ENCODE measurements at places on chromosomes 12 and 14.

GRCh38 chr14:50523271-50524041, 8.9 kb downstream of the MAP4K5 start:
- no peak for DNase-seq

- no peak for DNase-seq
Measured at GRCh38 chr14:55340482-55340881, 69.3 kb downstream of the FBXO34 start.

GRCh38 chr14:71636820-71637471, 295.3 kb upstream of the RGS6 start:
- DNase-seq, result no peak

GRCh38 chr14:85016496-85016895, 513.4 kb upstream of the FLRT2 start:
- DNase-seq, result no peak

DNA sequence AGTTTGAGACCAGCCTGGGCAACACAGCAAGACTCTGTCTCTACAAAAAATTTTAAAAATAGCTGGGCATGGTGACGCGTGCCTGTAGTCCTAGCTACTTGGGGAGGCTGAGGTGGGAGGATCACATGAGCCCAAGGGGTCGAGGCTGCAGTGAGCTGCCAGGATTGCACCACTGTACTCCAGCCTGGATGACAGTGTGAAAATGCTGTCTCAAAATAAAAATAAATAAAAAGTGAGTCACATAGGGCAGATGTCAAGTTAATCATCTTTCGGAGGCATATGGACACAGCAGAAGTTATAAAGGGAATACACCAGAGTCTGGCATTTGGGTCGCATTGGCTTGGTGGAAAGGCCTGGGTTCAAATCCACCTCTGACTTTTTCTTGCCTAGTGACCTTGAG, 92.7 kb downstream of the PHETA1 start:
- no peak for DNase-seq

DNA sequence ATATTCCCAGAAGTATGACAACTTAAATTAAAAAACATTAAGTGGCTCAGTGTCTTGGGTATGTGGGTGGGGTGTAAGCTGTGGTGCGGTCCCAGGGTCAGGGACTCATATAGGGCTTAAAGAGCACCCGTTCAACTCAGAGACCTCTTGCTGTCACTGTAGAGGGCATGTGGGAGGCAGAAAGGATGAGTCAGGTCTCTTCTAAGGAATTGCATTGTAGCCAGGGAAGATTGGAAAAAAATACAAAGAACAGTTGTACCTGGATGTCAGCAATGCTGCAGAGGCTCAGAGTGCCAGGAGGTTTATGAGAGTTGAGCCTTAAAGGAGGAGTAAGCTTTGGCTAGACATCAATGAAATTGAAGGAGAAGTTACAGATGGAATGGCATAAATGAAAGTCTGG, 104.1 kb downstream of the MYRFL start:
- DNase-seq, result no peak

DNA sequence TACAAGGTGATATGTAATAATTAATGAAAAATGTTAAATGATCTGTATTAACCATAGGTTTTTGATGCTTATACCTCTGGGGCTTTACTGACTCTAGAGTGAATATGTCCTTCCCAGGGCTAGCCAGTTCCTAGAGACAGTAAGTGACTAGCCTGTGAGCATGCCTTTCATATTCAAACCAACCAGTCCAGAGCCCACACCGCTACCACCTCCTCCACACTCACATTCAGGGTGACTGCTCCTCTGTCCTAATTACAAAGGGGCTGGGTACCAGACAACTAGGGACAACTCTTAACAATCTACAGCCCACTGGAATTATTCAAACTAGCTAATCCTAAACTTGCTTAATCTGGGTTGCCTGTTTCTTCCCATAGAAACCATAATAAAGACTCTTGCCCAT, 49.0 kb downstream of the RALGAPA1 start:
- no peak for DNase-seq

DNA sequence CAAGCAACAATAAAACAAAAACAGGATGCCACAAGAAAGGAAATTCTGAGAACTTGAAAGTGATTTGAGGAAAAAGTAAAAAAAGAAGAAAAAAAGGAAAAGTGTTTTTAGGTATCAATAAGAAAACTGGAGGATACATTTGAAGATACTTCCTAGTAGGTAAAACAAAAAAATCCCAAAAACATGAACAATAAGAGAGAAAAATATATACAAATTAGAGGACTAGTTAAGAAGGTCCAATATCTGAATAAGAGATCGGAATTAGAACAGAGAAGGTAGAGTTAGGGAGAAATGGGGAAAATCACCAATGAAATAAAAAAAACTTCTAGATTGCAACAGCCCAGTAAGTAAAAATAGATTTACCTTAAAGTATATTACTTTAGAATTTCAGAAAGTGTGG, 8.8 kb downstream of the DEPDC4 start:
- no peak for DNase-seq

- DNase-seq, result no peak
Measured at GRCh38 chr14:95500201-95500681, 16.2 kb downstream of the SYNE3 start.

- DNase-seq, result no peak
Measured at GRCh38 chr12:21819678-21820077, 45.2 kb upstream of the KCNJ8 start.

GRCh38 chr14:33323979-33324378, 385.3 kb downstream of the NPAS3 start:
- DNase-seq, result no peak

DNA sequence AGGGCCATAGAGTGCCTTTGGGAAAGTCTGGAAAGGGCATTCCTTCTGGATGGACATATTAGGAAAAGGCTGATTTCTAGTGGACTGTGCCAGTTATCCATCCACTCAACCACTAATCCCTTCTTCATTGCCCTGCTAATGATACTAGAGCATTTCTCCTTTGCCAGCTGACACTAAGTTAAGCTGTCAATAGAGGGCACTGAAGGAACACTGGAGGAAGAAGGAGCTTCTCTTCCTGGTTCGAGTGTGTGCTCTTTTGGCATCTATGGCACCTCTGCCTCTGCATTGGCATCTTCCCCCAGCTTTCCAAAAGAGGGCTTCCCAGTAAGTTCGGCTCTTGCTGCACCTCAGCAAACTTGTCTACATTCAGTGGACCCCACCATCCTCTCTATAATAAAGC, 165.4 kb downstream of the DERA start:
- no peak for DNase-seq

DNA sequence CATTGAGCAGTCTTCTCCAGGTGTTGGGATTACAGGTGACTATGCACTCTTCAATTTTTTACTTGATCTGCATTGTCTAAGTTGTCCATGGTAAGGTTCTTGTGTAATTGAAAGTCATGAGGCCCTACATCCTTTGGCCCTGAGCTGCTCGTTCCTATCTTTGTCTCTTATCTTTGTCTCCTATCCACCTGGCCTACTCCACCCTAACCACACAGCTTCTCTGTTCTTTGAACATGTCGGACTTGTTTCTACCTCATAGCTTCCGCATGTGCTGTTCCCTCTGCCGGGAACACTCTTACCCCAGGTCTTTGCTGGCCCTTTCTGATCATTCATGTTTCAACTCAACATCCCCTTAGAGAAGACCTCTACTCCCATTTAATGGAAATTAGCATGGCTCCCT, 194.8 kb upstream of the TBX3 start:
- DNase-seq, result no peak

DNA sequence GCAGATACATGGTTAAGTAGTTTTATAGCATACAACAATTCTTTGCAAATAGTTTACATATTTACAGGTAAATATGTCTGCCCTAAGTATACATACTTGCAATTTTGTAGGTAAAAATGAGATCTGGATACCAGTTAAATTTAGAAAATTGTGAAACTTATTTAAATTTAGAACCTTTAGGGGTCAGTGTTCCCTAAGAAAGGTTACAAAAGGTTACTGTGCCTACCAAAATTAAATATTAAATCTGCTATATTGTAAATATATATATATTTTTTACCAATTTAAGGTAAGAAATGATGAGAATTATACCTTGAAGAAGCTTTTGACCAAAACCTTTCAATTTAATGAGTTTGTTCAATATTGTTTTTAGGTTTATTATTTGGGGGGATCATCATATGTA, 54.0 kb downstream of the MIPOL1 start:
- DNase-seq, result no peak

DNA sequence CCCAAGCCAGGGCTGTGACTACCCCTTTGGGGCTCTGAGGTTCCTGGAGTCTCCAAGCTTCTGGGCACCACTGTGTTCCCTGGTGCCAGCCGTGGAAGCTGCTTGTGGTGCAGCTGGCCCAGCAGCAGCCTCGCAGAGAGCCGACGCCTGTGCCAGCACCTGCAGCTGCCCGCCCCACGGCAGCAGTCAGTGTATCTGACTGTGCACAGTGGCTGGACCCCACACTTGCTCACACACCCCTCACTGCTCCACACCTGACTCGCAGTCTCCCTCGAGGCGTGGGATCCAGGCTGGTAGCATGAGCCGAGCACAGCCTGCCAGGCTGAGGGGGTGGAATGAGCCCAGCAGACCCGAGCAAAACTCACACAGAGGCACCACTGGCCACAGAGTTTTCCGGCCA, 325.2 kb downstream of the PCNX1 start:
- no peak for DNase-seq

DNA sequence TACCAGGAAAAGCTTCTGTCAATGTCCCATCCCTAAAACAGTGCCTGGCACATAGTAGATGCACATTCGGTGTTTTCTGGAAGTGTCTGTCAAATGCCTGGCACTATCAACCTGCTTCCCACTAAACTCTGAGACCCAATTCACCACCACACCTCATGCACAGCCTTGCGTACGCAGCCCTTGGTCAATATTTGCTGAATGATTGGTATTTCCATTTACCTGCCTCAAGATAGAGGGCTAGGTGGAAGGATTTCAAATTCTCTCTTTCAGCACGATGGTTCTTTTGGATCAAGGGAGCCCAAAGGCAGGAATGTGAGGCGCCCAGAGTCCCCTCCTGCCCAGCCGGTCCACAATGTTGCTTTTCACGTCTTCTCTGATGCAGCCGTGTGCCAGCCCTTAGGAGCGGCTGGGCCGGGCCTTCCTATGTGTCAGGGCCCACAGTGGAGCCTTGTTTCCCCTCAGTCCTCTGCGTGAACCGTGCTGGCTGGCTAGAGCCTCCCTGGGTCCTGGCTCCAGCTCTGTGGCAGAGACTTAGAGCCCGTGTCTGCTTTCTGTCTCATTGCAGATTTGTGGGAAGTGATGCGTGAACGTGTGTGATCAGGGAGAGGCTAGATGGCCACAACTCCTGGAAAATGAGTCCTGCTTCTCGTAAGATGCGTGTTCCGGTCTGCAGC, 99.9 kb upstream of the RFLNA start:
- DNase-seq, result no peak

DNA sequence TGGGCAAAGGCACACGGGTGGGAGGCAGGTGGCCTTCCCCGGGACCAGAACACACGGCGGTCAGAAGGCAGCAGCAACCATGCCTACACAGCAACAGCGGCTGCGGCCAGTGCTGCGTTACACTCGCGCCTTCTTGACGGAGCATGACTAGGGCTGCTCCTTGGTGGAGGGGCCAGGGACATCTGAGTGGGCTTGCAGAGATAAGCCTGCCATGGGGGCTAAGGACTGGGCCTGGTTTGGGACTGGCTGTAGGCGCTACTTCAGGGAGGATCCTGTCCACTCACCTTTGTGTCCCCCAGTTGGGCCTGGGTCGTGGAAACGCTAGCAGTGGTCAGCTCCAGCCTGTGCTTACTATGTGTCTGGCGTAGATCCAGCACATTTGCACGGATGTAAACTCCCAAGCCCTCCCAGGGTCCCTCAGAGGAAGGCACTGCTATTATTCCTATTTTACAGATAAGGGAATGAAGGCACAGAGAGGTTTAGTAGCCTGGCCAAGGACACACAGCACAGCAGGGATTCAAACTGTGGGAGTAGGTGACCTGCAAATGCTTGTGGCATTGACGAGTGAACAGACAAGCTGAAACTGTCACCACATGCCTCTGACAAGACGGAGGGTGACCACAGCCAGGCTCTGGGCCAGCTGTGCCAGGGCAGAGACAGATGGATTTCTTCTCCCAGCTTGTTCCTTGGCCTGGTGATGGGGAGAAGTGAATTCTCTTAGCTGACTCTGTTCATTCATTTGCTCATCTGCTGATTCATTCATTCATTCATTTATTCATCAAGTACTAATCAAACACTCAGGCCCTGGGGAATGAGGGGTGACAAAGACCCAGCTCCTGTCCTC, 31.9 kb upstream of the DLK1 start:
- no peak for DNase-seq

GRCh38 chr14:75454963-75455546, 27.2 kb downstream of the JDP2 start:
- no peak for DNase-seq

DNA sequence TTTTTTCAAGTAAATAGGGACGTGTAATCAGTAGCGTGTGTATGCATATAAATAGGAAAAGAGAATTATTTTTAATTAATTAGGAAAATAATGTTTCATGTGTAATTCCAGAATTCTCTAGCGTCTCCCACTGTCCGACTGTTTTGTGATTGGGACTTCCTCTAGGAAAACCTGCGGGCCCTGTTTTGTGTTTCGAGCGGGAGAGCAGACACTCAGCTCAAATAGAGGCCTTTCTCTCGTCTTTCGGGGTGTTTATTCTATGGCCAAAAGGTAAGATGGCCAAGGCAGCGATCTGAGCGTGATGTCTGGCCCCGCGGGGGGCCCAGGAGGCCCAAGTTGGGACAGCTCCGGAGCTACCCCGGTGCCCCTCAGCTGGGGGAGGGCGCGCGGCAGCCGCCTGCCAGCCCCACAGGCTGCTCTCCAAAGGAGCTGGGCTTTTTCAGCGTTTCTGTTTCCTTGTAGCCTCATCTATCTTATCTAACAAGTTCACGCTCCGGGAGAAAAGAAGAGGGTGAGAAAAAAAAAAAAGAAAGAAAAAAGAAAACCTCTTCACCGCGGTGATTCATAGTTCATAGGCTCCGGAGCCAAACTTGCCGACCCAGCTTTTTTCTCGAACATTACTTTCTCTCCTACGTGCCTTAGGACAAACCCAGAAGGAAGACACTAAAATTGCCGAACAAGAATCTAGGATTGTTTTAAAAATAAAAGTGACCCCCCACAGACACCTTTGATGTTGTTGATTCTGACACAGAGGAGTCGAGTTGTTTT, 7.5 kb upstream of the FOXG1 start:
- no peak for DNase-seq

DNA sequence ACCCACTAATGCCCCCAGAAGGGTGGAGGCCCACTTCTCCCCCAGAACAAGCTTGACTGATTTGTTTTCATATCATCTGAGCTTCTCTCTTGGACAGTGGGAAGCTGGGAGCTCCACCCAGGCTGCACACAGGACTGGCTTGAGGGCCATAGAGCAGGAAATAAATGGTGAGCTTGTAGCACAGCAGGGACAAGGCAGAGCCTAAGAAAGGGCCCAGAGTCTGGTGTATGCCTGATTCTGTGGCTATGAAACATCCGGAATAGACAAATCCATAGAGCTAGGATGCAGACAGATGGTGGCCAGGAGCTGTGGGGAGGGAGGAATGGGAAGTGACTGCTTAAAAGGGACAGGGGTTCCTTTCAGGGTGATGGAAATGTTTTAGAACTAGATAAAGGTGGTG, 79.0 kb downstream of the ARL6IP4 start:
- no peak for DNase-seq
